ENCODE measurements at places on chromosomes 4 and X.
A peak's percentile ranks its signal among the peaks of the same experiment; 100 is the strongest.

GRCh38 chrX:139204571-139204897 lies 326.0 kb upstream of the F9 start:
- DNase-seq: no peak

GRCh38 chr4:54657551-54658251 lies at the start of gene KIT:
KIT (plus strand) TSS chr4:54657957; CDS start chr4:54658015, 58 bp downstream.
- no peak for DNase-seq

DNA sequence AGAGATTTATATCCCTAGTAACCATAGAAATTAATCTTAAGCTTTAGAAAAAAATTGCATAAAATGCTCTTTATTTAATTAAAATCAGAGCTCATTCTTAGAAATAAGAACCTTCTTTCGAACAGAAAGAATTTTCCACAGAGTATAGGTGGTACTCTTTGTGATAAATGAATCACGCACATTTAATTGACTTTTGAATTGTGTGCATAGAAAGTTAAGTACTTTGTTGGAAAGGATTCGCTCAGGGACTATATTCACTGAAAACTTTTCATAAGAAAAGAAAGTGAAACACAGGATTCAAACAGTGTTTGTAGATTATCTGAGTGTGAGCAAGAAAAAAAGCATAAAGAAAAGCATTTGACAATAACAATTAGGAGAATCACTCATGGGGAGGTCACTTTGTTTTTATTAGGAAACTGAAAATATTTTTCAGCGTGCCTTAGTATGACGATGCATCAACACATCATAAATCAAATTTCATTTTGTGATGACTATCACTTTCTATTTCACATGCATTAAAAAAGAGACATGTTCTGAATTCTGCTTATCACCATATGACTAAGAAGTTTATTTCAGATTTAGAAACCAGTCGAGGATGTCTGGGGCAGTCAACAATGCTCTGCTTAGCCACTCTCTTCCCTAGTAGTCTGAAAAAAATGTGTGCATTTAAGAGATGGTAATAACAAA lies 49.5 kb downstream of the STX18 start:
- peak; percentile 71 for DNase-seq

DNA sequence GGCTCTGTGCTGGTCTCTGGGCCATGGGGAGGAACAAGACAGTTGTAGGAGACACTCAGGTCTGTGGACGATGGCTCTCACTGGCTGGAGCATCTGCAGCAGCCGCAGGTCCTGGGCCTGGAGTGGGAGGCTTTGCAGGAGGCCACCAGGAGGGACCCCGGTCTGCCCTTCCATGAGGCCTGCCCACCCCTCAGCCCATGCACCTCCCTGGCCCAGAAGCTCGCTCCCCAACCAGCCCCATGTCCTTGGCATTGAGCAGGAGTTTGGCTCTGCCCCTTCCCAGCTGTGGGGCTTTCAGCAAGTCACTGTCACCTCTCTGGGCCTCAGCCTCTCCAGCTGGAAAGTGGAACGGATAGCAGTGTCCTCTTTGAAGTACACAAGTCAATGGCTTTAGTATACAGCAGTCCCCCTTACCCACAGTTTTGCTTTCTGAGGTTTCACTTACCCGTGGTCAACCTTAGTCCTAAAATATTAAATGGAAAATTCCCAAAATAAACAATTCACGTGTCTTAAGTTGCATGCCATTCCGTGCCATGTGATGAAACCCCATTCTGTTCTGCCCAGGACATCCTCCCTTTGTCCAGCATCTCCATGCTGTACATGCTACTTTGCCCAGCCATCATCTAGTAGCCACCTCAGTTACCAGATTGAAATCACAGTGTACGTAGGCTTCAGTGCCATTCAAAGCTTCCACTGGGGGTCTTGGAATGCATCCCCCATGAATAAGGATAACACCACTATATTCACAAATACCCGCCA lies 104.0 kb downstream of the CPZ start:
- DNase-seq: no peak

GRCh38 chr4:136241221-136241986 lies 1290.9 kb downstream of the PCDH18 start:
- DNase-seq: no peak

GRCh38 chrX:42399632-42400024 lies 378.3 kb downstream of the PPP1R2C start:
- DNase-seq: no peak

DNA sequence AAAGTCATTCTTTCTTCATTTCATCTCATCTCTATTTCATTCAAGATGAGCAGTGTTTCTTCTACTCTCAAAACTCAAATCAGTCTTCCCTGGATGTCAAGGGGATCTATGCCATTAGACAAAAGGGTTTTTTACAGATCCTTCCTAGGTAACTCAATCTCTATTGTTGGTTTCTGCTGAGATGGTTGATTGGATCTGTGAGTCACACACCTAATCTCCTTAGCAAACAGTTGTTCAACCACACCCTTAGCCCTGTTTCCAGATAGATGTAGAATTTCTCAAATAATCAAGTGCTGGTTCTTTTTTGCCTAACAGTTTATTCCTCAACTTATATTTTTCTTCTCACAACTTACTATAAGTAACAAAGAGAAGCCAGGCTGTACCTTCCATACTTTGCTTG lies 200.5 kb downstream of the KDR start:
- no peak for DNase-seq

GRCh38 chr4:83221897-83222441 lies 62.6 kb downstream of the COQ2 start:
- no peak for DNase-seq
